ENCODE measurements at places on chromosomes 5 and 9.
A peak's percentile ranks its signal among the peaks of the same experiment; 100 is the strongest.

- DNase-seq, result no peak
Measured at GRCh38 chr9:124455820-124456219, 5.6 kb downstream of the ADGRD2 start.

DNA sequence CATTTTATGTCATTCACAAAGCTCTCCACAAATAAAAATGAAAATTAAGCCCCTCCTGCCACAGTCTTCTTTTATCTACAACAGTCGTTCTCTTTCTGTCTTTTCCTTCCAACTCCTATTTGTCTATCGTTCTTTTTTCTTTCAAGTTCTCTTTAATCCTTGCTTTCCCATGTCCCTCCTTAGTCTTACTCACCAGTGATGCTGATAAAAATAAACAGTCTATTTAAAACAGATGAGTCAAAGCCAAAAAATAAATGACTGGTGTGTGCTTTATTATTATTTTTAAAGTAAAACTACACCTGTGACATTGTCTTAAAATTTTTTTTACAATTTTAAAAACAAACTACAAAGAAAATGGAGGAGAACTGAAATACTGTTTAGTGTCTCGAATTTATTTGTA lies 137.1 kb upstream of the TMEM161B start:
- DNase-seq, result no peak

DNA sequence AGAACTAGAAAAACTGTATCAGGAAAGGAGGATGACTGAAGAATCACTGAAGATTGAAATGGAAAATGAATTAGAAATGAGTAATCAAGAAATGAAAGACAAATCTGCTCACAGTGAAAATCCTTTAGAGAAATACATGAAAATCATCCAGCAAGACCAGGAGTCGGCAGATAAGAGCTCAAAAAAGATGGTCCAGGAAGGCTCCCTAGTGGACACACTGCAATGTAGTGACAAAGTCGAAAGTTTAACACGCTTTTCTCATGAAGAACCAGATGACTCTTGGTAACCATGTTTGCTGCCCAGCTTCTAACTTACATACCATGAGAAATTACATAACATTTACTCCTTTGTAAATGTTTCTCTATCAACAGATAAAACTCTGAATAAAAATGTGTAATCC lies 37.1 kb downstream of the CPLANE1 start:
- DNase-seq, result no peak

DNA sequence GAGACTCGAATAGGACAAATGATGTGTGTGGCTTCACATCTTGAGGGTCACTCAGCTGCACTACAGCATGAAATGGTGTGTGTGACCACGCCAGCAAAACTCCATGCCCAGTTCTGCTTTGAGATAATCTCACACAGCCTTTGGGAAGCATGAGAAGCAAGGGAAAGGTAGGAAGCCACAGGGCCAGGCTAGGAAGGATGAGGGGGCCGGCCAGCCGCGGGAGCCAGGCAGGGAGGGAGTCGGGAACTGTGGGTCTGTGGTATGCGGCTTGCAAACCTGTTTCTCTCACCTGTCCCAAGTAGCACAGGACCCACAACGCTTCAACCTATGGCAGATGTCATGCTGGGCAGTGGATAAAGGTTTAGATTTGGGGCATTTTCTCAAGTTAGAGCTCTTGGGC lies 142.0 kb downstream of the HSPA4 start:
- DNase-seq, result no peak

- no peak for DNase-seq
Measured at GRCh38 chr5:103428411-103428871, 134.1 kb downstream of the NUDT12 start.

- no peak for DNase-seq
Measured at GRCh38 chr5:57937025-57937424, 454.4 kb upstream of the ACTBL2 start.

DNA sequence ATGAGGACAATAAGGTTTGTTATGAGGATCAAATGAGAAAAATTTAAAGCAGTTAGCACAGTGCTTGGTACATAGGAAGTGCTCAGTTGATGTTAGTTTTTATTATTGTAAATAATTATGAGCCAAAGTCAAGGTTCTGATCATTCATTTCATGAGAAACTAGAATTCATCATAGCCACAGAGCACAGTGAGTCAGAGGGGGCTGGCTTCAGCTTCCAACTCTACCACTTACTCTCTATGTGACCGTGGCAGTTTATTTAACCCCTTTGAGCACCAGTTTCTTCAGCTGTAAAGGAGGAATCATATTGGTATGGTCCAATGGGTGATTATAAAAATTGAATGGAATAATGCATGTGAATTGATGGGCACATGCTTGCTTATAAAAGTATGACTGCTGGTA lies 39.4 kb downstream of the KLHL3 start:
- DNase-seq, result no peak

DNA sequence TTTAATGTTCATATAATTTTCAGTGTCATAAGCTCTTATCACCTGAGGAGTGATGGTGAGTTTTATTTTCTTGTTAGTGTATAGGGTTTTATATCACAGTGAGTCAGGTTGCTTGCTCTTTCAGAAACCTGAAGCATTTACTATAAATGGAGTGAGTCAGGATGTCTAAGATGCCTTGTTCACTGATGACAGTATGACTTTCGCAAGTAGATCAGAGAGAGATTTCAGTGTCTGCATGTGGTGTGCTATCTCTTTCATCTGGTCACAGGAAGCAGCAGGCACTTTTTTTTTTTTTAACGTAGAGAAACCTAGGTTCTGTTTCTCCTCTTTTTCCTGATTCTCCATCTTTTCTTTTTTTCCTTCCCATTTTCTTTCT lies 237.1 kb downstream of the DMRTA1 start:
- no peak for DNase-seq

GRCh38 chr9:32579706-32580331 lies 6.9 kb upstream of the NDUFB6 start:
- peak; percentile 71 for DNase-seq
